Fibroblast of skin of back (primary cell): ENCODE measurements at places on chromosomes 5 and 9.

DNA sequence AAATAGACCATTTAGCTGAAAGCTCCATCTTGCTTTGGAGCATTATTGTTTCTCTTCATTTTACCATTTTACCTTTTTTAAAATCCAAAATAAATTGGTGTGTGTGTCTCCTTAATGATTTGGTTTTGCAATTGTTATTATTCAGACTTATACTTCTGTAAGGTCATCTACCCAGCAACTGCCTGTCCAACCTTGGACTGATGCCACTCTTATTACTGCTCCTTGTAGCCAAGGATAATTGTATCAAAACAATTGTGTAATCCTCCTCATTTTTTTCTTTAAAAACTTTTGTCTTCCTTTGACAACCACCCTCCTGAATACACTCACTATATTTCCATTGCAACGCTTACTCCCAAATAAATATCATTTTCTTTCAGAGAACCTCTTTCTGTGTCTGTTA is 30.3 kb upstream of the HMGCR start:
- no peak for DNase-seq

- peak; percentile 18 for DNase-seq
Measured at GRCh38 chr5:59342181-59342580, 551.3 kb downstream of the PDE4D start.

DNA sequence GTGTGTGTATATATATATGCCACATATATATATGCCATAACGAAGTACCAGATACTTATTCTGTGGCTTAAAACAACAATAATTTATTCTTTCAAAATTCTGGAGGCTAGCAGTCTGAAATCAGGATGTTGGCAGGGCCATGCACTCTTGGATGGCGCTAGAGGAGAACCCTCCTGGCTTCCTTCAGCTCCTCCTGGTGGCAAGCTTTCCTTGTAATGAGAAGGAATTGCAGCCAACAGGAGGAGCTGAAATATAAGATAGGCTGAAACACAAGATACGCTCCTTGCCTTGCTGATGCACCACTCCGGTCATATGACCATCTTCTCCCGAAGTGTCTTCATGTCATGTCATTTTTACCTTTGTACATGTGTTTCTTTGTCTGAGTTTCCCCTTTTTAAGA is 368.1 kb upstream of the CTNND2 start:
- no peak for DNase-seq

- no peak for DNase-seq
Measured at GRCh38 chr9:130963337-130963908, 24.4 kb upstream of the FIBCD1 start.

GRCh38 chr5:14449052-14449661 is 132.4 kb upstream of the OTULINL start:
- peak; percentile 97 for DNase-seq

DNA sequence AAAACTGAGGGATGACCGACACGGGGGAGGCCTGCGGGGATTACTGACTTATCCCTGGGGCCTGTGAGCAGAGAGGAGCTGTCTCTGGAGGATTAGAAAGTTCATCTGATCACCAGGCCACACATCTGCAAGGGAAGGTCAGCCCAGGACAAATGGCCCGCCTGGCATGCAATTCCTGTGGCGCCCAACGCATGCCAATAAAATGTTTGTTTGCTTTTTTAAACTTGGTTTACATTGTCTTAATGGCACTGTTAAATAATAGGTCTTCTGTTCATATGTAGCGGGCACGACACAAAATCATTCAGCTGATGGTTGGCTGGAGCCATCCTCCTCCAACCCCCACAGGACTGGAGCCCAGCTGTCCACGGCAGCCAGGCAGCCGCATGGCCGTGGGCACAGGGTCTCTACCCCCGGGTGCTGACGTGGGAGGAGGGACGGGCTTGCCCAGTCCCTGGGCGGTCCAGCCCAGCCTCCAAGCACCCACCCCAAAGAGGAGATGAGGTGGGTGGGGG is 41.0 kb upstream of the SLC12A7 start:
- no peak for DNase-seq

DNA sequence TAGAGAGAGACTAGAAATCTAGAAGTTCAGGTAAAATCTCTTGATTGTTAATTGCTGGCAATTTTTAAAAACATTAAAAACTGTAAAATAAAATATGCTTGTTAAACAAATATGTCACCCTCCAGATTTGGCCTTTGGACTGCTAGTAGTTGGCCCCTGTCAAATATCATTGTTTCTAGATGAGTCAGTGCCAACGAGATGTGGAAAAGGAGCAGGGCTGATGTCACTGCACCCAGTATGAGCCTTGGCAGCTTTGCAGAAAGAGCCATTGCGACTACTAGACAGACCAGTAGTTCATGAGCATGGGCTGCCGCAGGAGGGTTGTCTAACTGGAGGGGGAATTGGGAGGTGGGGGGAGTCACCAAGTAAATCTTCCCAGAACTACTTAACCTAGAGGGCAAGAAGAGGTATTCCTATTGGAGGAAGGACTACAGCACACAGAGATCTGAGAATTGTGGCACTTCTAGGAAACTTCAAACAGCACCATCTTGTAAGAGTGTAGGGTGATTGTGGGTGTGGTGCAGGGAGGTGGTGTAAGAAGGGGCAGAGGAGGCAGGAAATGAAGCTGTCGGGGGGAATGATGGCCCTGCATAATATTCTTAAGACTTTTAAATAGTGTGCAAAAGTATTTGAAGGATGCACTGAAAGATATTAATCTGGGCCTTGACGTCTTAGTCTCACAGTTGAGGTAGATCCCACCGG is 7.1 kb upstream of the DOCK2 start:
- DNase-seq, result peak; percentile 94

DNA sequence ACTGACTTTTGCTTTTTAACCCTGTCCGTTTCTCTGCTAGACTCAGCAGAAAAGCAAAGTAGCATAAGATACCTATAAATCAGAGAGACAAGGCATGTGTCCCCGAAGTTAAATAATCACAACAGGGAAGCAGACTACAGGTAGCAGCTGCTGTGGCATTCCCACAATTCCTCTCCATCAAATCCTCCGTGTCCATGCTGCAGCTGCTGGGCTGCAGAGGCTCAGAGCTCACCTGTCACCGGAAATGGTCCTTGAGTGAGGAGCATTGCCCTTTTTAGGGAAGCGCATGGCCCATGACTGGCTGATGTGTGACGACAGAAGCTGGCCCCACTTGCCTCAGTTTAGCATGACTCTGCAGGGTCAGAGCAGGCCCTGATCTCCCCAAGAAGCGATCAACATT is 125.0 kb downstream of the MSX2 start:
- DNase-seq, result no peak

- no peak for DNase-seq
Measured at GRCh38 chr5:81363093-81363871, 30.7 kb downstream of the ACOT12 start.
